NCI-H1436 treated with DMSO at 0.1 percent for 48 hours (cell line): ENCODE measurements at places on chromosomes 5 and 9.

DNA sequence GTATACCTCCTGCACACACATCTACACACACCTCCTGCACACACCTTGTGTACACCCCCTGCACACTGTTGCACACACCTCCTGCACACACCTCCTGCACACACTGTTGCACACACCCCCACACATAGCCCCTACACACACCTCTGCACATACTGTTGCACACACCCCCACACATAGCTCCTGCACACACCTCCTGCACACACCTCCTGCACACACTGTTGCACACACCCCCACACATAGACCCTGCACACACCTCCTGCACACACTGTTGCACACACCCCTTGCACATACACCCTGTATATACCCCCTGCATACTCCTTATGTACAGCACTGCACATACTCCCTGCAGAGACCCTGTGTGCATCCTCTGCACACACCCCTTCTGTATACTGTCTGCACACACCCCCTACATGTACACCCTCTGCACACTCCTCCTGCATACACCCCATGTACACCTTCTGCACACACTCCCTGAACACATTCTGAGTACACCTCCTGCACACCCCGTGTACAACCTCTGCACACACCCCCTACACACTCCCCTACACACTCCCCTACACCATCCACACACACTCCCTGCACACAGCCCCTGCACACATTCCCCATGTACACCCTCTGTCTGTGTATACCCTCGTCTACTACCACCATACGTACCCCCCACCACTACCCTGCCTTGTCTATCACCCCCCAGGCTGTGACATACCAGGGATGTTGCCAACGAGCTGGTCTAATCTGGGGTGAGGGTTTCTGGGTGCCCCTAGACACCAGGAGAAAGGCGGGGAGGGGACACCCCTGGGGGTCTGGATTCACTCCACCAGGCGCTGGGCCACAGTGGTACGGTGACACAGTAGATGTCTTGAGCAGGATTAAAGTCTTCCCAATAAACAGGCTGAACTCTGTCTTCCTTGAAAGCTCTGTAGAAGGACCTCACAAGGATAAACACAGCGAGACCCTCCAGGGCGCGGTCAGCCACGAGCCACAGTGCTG is 1.1 kb upstream of the CEP72 start:
- DNase-seq = no peak

- no peak for DNase-seq
These were observed 40.7 kb downstream of the WNK2 start for GRCh38 chr9:93224591-93224990.

DNA sequence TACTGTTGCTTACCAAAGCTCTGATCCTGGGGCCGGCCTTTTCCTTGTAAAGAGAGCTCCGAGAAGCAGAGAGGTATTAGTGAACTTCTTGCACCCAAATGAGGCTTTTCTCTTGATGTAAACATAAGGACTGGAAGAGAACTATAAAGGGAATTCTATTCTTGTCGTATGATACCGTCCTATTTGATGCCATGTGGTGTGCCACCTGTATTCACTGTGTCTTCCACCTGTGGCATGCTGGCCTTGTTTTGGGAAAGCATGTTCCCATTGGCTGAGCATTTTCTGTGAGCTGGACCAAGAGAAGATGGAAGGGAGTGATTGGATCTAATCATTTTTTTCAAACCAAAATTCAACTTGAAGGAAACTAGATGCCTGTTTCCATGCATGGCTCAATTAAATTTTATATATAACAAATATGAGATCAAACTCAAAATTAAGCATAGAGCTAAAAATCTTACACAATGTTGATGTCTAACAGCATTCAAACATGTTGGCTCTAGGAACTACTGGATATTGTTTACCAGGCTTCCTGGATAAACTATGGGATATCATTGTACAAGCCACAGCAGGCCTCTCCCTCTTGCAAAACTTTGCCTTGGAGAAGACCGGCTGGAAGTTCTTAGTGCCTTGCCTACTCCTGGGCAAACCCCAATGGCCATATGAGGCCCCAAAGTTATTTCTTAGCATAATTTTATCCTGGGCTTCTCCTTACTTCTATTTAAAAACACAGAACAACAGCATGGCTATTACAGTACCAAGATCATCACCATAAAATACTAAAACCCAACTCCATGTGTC is 115.3 kb downstream of the TSSK1B start:
- DNase-seq = no peak

DNA sequence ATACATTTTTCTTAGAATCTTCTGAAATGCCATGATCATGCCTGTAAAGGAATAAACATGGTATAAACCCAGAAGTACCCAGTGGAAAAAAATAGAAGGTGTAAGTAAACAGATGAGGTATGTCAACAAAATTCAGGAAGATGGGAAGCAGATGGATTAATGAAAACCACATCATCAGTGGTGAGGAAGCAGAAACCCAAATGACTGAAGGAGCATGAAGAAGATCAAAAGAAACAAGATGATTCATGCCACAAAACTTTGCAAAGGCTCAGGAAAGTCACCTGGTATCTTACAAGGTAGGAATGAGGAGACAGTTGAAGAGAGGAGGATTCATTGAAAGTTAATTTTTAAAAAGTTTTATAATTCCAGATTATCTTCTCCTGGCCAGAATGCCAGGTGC is 132.8 kb upstream of the PAPPA start:
- no peak for DNase-seq

DNA sequence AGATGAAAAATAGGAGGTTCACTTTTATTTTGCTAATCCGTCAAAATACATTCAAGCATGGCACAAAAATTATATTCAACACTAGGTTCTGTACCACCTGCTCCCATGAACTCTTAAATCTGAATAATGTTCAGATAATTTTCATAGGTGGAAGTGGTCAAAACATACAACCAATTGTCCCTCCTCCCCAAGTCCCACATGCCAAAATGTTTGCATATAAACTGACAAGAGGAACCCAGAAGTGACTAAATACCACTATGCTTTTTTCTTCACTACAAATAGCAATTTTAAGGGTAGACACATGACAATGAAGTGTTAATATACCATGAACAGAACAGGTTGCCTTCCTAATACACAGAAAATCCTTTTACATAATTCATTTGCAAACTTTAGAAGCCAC is 3.7 kb downstream of the HNRNPA0 start:
- no peak for DNase-seq

DNA sequence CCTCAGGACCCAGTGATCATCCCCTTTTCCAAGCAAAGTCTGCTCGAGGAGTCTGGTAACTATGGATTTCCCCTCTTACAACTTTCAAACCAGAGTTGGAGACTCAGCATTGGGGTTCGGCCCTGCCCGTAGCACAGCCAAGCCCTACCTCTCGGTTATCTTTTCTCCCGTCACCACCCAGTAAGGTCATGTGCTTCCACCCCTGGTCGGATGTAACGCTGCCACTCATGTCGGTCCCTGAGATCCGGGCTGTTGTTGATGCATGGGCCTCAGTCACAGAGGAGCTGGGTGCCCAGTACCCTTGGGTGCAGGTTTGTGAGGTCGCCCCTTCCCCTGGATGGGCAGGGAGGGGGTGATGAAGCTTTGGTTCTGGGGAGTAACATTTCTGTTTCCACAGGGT is 1.2 kb downstream of the GALT start:
- no peak for DNase-seq

GRCh38 chr5:149887622-149888183 is 56.9 kb downstream of the PDE6A start:
- no peak for DNase-seq

- no peak for DNase-seq
These were observed 148.6 kb upstream of the ELL2 start for GRCh38 chr5:96110300-96110699.

DNA sequence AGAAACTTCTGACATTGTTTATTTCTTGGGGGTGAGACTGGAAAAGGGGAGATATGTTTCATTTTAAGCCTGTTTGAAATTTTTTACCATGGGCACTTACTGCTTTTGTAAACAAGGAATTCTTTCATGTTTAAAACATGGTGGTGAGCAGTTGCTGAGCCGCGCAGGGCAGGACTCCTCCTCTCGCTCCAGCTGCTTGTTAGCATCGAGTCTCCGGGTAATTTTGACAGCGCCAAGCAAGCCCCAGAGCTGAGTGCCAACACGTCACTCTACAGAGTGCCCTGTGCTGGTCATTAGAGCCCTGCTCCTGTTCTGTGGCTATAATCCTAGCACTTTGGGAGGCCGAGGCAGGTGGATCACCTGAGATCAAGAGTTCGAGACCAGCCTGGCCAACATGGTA is 116.5 kb upstream of the MSX2 start:
- DNase-seq = no peak

DNA sequence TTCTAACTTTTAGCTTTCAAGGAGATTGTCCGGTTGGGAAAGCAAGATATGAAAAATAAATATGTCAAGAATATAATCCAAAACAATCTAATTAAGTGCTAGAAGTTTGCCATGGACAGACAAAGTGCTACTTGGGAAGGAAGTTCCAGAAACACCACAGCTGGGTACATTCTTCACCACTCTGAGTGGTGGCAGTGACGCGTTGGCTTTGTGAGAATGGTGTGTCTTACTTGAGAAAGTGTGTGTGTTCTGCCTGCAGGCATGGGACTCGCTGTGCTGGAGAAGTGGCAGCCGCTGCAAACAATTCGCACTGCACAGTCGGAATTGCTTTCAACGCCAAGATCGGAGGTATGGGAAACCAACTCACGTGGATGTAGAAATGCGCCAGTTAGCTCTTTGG is 177.2 kb downstream of the PCSK5 start:
- no peak for DNase-seq

GRCh38 chr5:142982821-142983200 is 212.6 kb downstream of the ARHGAP26 start:
- DNase-seq = no peak

- no peak for DNase-seq
These were observed 813 bp upstream of the SLU7 start for GRCh38 chr5:160419458-160420330.

DNA sequence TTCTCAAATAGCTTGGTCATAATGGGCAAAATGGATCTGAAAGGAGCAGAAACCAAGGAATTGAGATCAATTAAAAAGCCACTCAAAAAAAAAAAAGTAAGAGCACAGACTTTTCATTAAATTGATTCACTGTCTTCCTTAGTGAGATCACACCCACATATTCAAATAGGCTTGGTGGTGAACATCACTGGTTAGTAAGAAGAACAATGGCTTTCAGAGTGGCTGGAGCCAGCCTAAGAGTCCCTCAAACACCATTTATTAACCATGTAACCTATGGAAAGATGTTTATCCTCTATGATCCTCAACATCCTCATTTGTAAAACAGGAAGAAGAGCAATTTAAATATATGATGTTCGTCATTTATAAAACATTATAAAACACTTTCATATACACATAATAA is 12.4 kb downstream of the CCDC112 start:
- no peak for DNase-seq

DNA sequence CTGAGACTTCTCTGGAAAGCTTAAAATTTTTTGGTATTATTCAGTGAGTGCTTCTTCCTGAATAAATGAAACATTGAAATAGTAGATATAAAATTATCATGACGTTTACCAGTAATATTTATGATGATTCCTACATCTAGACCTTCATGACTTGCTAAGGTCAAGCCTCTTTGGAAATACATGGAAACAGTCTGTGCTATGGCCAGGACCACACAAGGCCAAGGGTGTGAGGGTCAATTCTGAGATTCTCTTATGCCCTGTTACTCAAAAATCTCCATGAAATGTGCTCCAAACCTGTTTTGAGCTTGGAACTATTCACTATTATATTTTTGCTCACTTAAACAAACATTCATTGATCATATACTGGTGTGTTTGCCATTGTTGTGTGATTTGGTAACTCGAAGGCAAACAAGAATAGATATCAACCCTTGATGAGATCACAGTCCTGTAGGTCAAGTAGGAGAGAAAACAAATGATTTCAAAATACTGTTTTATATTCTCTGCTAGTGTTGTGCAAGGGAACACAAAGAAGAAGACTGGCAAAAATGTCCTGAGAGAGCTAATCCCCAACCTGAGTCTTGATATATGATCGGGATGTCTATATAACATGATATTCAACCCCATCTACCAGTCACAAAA is 1254.9 kb upstream of the DMAC1 start:
- DNase-seq = no peak

DNA sequence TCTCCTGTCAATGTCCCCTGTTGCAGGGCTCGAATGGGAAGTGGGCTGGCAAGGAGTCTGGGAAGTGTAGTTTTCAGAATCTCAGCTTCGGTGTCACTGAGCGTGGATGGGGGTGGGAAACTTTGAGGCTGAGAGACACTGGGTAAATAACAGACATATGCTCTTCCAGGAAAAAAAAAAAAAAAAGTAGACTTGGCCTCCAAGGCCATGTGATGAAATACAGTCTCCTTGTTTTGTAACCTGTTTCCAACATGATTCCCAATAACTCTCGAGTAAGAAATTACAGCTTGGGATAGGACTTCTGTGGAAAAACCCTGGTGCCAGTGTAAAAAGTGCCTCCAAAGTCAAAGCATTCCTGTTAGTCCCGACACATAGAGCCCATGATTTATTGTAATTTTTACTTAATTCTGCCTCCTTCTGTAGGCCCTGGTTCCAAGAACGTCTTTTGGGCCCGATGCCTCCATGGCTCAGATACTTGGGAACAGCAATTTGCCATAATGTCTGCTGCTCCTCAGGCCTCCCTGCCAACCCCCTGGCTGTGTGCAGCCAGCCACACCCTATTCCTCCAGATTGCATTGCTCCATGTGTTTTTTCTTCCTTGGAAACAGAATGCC is 119.5 kb upstream of the TNC start:
- no peak for DNase-seq

GRCh38 chr9:93612052-93612795 is 35.8 kb downstream of the PHF2 start:
- DNase-seq = no peak

DNA sequence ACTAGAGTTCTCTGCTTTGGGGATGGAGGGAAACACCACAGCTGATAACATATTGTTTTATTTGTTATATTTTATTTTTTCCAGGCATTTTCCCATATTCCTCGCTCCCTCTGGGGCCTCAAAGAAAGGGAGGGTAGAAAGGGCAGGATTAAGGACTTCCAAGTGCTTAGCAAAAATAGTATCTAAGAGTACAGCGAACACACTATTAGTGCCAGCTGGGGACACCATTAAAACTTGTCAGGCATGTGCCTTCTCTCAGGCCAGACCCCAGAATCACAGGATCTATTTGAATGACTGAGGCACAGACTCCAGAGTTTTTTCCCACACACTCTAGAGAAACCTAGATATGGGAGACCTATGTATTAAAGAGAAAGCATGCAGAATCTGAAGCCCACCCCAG is 451.0 kb upstream of the TRPC7 start:
- no peak for DNase-seq
